ENCODE measurements at places on chromosomes 3 and 15. TPM values are rescaled to one million over a fixed set of nuclear protein-coding genes. Genes with fewer than 3 reads are reported as not detected.

DNA sequence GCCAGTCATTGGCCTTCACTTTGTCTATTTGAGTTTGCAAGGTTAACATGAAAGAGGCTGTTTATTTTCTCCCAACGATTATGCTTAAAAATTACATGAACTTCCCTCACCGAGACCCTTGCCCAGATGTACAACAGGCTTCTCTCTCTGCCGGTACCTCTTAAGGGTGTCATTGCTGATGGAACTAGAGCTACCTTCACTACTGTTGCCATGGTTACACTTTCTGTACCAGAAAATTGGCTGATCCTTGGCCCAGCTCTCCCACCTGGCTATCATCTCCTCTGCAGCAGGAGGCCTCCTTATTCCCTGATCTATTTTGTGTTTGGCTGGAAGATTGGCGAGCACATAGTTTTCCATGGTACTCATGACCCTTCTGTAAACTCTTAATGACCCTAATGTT lies 24.0 kb upstream of the LIPC start:
- DNase-seq = no peak

DNA sequence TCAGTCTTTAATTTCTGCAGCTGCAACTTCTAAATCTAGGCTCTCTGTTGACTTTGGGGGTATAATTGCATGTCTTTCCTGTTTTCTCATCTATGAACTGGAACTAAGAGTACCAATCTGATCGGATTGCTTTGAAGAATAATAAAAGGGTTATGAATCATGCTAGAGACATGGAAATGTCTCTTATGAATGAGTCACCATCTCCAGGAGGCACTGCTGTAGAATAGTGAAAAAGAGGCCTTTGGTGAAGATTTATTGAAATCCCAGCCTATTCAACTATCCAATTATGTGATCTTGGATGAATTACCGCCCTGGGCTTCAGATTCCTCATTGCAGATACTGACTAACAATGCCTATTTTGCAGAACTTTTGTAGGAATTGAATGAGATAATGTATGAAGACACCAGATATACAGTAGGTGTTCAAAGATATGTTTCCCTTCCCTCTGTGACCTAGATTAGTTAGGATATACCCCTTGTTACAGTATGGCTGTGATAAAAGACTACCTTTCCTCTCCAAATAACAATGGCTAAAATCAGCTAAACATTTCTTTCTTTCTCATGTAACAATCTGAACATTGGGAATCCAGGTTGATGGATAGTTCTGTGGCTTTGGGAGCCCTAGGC lies 11.5 kb upstream of the CMTM8 start:
- DNase-seq = no peak

GRCh38 chr3:134879990-134880389 lies 84.9 kb downstream of the EPHB1 start:
- DNase-seq = no peak

GRCh38 chr15:26260517-26261133 lies 397.5 kb upstream of the ATP10A start:
- DNase-seq = no peak

- no peak for DNase-seq
Observed at GRCh38 chr3:152307829-152308474, 39.2 kb downstream of the MBNL1 start.

- DNase-seq = no peak
Observed at GRCh38 chr3:121794264-121794983, 40.4 kb downstream of the IQCB1 start.

GRCh38 chr3:68070186-68070585 lies 415.8 kb upstream of the SUCLG2 start:
- no peak for DNase-seq

DNA sequence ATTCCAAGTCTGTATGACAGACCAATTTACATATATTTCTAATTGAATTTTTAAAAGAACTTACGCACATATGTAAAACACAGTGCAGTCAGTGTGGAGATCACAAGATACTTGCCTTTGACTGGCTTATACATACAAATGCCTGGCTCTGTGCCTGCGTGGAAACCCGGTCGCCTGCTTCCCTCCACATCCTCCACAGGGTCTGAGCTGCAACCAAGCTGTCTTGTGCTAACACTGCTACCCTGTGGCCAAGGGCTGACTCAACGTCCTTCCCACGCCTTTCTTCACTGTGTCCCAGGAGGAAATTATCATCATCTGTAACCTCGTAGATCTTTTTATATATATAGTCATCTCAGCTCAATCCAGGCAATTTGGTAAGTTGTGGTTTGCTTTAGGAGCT lies 117.0 kb downstream of the WNT7A start:
- no peak for DNase-seq

DNA sequence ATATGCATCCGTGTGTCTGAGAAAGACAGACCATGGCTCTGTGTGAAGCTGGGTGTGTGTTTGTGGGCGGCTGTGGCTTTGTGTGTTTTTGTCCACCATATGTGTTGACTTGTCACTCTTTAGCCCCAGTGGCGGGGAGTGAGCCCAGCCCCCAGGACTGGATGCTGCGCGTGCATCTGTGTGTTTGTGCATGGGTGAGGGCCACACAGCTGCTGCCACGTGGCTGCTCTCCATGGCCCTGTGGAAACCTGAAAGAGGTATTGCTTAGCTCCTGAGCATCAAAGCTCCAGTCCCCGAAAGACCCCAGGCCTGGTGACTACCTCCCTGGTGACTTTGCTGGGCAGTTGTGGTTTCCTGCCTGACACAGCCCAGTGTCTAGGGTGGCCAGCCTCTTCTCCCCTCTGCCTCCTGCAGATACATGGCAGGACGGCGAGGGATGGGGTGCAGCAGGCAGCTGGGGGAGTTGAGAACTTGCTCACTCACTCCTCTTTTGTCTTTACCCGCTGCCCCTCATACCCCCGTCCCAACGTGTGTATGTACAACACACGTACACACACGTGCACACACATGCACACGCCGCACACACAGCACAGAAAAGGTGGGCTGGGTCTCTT lies 6.5 kb downstream of the EPHB3 start:
- DNase-seq = no peak

GRCh38 chr15:34583399-34584329 lies at the start of gene GOLGA8B:
Gene GOLGA8B (minus strand): TSS chr15:34583651. CDS start chr15:34535912, 47,739 bp downstream.
- peak; percentile 90 for DNase-seq

DNA sequence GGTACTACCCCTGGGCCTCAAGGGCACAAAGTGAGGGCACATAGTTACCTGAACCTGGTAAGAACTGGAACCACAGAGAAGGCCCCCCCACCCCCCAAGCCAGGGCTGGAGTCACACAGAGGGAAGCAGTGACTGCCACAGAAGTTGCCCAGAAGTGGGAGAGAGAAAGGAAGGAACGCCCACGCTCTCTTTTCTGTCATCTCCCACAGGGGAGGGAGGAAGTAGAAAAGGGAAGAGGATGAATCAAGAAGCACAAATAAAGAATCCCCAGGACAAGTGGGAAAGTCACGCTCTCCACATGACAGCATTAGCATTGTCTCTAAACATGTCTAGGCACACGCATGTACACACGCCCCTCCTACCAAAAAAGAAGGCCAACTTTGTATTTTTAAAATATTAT lies 114.7 kb upstream of the FRMD4B start:
- no peak for DNase-seq

DNA sequence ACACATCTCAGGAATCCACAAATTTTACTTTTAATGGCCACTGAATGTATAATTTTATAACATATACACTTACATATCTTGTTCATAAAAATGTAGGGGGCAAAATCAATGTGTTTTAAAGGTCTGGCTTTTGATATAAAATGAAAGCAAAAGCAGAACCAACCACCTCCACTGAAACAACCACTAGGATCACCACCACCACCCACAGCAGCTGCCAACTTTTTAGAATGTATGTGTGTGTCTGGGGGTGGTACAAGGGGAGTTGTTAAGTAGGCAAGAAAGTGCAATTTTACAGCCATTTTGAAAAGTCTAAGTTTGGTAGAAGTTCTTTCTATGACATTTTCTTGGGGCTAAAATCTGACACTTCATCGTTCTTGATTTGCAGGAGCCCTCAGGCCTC lies 44.0 kb downstream of the OTOL1 start:
- no peak for DNase-seq

GRCh38 chr3:22922317-22922716 lies 280.8 kb upstream of the UBE2E2 start:
- no peak for DNase-seq

DNA sequence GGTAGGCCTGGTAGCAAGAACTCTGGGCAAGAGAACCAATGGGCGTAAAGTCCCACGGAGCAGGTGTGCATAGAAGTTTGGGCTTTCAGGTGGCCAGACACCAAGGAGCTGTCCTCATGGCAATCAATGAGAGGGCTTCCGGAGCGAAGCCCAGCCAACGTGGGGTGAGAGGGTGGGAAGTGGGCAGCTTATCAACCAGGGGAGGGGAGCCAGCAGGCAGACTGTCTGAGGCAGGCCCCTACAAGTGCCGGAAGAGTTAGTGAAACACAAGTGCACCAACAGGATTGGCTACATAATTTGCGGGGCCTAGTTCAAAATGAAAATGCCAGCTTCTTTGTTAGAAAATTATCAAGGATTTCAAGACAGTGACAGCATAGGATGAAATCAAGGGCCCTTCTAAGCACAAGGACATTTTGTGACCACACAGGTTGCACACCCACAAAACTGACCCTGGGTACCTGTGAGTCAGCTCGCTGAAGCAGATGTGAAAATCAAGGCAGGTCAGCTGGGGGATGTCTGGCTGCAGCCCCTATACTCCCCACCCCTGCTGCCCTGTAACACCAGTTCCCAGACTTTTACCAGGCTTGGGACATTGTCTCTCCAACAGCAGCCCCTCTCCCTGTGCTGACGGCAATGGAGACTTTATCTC lies 102.1 kb upstream of the ETV5 start:
- DNase-seq = no peak

DNA sequence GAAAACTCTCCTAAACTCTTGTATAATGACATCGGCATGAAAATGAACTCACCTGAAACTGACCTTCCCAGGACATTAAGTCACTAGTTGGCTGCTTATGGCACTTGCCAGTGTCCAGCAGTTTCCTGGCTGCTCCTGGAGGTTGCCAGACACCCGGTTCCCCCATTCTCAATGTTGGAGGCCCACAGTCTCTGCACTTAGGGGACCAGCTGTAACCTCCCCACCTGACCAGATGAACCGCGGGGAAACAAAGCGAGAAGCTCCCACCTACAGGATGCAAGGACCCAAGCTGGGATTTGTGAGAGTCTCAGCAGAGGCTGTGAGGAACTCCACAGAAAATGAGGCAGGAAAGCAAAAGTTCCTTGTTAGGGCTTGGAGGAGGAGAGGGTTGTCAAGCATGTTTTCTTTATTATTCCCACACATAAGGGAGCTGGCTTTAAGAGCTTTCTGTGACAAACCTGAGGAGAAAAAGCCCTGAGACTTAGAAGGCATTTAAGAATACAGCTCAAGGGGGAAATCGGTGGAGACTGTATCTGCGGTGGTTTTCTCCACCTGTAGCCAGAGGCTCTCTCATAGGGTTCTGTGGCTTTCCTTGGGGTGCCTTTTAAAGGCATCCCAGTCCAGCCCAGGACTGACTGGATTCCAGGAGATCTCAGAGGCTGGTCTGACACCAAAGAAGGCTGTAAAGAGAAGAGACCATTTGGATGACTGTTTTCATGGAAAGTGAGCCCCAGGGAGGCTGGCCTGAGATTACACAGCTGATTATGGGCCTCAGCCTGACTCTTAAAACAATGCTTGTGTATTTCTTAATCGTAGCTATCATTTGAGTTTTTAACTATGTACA lies 4.6 kb downstream of the TPM1 start:
- DNase-seq = no peak

- DNase-seq = no peak
Observed at GRCh38 chr15:71129669-71130068, 14.4 kb downstream of the THSD4 start.

DNA sequence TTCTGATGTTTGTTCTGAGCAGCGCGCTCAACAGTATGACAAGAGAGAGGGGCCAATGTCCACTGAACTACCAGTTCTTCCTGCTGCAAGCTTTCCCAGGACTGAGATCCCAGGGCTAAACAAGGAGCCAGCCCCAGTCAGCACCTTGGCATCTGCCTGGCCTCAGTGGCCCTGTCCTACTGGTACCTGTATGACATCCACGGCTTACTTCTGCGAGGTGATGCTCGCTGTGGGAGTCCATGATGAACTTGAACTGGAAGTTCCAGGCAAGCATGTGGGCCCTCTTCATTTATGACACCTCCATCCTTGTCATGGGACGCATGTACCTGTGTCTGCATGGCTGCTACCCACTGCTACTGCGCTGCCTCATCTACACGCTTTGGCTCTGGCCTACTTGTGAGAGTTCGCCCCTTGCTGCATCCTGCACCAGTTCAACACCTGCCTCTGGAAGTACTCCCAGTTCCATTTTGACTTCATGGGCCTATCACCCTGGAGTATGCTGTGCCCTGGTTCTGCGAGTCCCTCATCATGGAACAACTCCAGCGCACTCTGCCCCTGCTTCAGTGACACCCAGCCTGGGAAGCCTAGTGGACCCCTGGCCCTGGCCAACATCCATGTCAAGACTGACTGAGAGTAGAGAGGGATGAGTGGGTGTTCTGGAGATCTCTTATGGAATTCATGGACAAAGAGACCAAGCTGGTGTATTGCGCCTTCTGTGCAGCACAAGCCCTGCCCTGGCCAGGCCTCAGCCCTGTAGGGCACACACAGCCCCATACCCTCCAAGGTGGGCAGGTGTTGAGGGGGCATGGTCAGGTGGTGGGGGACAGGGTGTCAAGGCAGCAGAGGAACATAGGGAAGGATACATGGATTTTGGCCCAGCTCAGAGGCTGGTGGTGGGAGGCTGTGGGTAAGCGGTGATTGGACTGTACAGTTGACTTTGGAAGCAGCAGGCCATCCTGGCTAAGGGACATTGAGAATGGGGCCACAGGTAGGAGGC lies 246.8 kb downstream of the NLGN1 start:
- DNase-seq = no peak

GRCh38 chr3:23130406-23130805 lies 72.7 kb upstream of the UBE2E2 start:
- no peak for DNase-seq

GRCh38 chr15:90637693-90638092 lies 79.5 kb upstream of the BLM start:
- DNase-seq = no peak

GRCh38 chr3:122148941-122149627 lies 34.4 kb upstream of the CASR start:
- no peak for DNase-seq

- no peak for DNase-seq
Observed at GRCh38 chr3:172285844-172286243, 162.4 kb downstream of the GHSR start.

DNA sequence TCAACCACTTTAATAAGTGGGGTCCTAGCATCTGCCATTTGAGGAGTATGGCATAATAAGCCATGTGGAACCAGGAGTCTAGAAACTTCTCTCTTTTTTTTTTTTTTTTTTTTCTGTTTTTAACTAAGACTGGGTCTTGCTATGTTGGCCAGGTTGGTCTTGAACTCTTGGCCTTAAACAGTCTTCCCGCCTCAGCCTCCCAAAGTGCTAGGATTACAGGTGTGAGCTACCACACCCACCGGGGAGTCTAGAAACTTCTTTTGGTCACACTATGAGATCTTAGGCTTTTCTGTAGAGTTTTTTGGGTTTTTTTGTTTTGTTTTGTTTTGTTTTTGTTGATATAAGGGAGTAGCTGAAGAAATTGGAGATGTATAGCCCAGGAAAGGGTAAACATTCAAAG lies 52.9 kb downstream of the ZBTB38 start:
- DNase-seq = no peak

ADAMTS7 gene
- 0.59 TPM for total RNA-seq

MEGF11 gene
- 1.9 TPM for total RNA-seq

MYRIP gene
- total RNA-seq = 2.9 TPM

GPR27 gene
- 4.5 TPM for total RNA-seq

DNASE1L3 gene
- 3.4 TPM for total RNA-seq

MASP1 gene
- total RNA-seq = 2.3 TPM

BFSP2 gene
- not detected for total RNA-seq
